ENCODE measurements at places on chromosomes 13 and 19.

GRCh38 chr19:17359905-17360800, 17.0 kb downstream of the PLVAP start:
- no peak for DNase-seq

GRCh38 chr19:51146751-51147150, 4.7 kb downstream of the SIGLEC7 start:
- DNase-seq, result no peak

GRCh38 chr19:2528675-2529101, 52.8 kb downstream of the GADD45B start:
- DNase-seq, result no peak

- DNase-seq, result no peak
Observed at GRCh38 chr19:37947778-37948177, 40.8 kb downstream of the SIPA1L3 start.

DNA sequence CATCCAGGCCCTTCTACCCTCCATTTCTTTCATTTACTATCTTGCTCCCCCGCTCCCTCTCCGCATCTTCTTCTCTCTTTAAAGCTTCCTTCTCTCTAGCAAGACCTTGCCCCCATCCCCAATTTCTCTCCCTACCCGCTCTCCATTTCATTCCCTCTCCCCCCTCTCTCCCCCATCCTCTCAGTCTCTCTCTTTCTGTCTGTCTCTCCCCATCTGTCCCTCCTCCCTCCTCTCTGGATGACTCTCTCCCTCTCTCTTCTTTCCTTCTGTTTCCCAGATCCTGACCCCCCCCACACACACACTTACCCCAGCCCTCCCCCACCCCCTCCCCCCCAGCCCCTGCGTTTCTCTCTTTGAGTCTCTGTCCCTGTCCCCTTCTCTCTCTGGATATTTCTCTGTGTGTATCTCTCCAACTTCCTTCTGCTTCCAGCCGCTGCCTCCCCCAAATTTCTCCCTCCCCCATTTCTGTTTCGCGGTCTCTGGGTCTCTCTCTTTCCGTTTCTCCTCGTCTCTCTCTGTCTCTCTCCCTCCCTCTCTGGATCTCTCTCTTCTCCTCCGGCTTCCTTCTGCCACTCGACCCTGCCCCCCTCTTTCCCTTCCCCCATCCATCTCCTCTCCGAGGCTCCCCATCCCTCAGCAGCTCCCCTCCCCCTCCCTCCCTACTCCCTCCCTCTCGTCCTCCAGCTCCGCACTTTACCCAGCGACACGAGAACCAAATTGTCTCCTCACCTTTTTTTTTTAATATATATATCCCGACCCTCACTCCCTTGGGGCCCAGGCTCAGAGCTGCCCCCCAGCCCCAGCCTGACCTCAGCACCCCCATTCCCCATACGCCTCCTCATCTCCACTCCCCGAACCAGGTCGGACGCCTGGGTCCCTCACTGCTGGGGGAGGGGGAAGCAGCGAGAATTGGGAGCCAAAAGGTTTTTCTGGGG, 3.6 kb upstream of the CACNG8 start:
- DNase-seq, result no peak

DNA sequence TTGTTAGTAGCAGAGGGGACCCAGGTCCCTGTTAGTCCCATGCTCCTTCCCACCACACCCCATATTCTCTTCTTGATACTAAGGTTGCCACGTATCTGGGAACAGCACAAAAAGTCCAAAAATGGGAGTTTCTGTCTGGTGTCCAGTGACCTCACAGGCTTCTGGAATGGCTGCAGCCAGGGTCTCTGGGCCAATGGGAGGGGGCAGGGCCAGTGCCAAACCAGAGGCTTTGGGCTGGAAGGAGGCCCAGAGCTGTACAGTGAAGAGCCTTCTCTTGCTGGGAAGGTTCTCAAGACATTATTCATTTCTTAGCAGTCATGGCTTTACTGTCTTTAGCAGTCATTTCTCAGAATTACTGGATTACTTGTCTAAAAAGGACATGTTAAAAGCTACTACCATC, 119.2 kb downstream of the FRY start:
- no peak for DNase-seq

DNA sequence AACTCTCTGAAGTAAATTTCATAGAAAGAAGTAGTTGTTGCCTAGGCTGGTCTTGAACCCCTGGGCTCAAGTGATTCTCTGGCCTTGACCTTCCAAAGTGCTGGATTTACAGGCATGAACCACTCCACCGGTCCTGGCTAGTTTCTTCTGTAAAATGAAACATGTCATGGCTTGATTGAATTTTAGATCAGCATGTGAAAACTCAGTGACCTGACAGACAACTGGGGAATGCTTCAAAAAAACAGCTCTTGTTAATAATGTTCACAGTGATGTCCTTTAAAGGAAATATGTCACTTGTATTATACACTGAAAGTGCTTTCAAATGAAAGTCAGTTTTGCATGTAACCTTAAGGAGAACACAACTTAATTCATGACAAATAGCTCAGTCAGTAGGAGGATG, 118.2 kb downstream of the KLF5 start:
- no peak for DNase-seq

DNA sequence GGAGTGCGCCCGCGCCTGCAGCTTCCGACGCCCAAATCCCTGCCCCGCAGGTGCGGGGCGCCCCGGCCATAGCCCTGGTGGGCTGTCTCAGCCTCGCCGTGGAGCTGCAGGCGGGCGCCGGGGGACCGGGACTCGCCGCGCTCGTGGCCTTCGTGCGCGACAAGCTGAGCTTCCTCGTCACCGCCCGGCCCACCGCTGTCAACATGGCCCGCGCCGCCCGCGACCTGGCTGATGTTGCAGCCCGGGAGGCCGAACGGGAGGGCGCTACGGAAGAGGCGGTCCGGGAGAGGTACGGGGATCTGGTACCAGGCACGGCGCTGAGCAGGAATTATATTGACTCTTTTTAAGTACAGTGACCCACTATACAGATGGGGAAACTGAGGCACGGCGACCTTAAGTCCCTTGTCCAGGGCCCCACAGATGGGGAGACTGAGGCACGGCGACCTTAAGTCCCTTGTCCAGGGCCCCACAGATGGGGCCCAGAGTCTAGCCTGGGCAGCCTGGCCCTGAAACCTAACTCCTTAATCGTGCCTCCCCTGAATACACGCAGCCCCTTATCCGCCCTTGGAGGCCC, 586 bp downstream of the MRI1 start:
- peak; percentile 28 for DNase-seq
